Mesangial cell (primary cell): ENCODE measurements at places on chromosomes 2 and 18. TPM values are rescaled to one million over a fixed set of nuclear protein-coding genes. Genes with fewer than 3 reads are reported as not detected.

The AGXT gene
- not detected in 2 replicates for total RNA-seq

The CTIF gene
- 28.5 and 34.1 TPM in 2 replicates for total RNA-seq

The SERPINB4 gene
- total RNA-seq, result not detected in 2 replicates

The MC4R gene
- 0.13 TPM in 1 of 2 replicates, not detected in the other for total RNA-seq

The UGT1A4 gene
- not detected in 2 replicates for total RNA-seq

The GPR75 gene
- total RNA-seq, result 0.98 and 1.1 TPM in 2 replicates

The GAL3ST2 gene
- total RNA-seq, result 1.0 TPM in 1 of 2 replicates, not detected in the other

The DLX1 gene
- total RNA-seq, result 0.16 TPM in 1 of 2 replicates, not detected in the other

The CNDP1 gene
- total RNA-seq, result not detected in 2 replicates

The ZNF532 gene
- total RNA-seq, result 31.8 and 47.2 TPM in 2 replicates

The ACMSD gene
- not detected in 2 replicates for total RNA-seq

The GREB1 gene
- total RNA-seq, result under 0.01 and 0.51 TPM in 2 replicates

The INHBB gene
- total RNA-seq, result under 0.01 TPM in 1 of 2 replicates, not detected in the other

The ACVR1C gene
- total RNA-seq, result under 0.01 TPM in 2 replicates

The MC5R gene
- total RNA-seq, result not detected in 2 replicates

The STARD7 gene
- 58.4 and 93.5 TPM in 2 replicates for total RNA-seq

The TUBB8B gene
- 0.63 TPM in 1 of 2 replicates, not detected in the other for total RNA-seq

The CYP1B1 gene
- 6.4 and 48.9 TPM in 2 replicates for total RNA-seq

The HNMT gene
- total RNA-seq, result 0.33 and 1.6 TPM in 2 replicates

The FTCDNL1 gene
- total RNA-seq, result 0.49 and 2.7 TPM in 2 replicates

The GALNT5 gene
- total RNA-seq, result 1.8 and 2.4 TPM in 2 replicates

The ALK gene
- total RNA-seq, result not detected in 2 replicates

The IL1RN gene
- not detected in 2 replicates for total RNA-seq

The OSR1 gene
- total RNA-seq, result 0.81 and 3.7 TPM in 2 replicates

The PID1 gene
- total RNA-seq, result 1.1 and 3.4 TPM in 2 replicates

The DNER gene
- total RNA-seq, result 0.63 and 0.65 TPM in 2 replicates

The E2F6 gene
- 6.4 and 6.5 TPM in 2 replicates for total RNA-seq

The IRS1 gene
- total RNA-seq, result 17.6 and 31.4 TPM in 2 replicates

The SEMA4F gene
- 12.7 and 12.9 TPM in 2 replicates for total RNA-seq

The ABCB11 gene
- not detected in 2 replicates for total RNA-seq

The ATP5F1A gene
- total RNA-seq, result 429 and 441 TPM in 2 replicates
